Activated CD8-positive, alpha-beta memory T cell treated with anti-CD3 and anti-CD28 coated beads for 4 hours (primary cell): ENCODE measurements at places on chromosomes 3 and 15.

DNA sequence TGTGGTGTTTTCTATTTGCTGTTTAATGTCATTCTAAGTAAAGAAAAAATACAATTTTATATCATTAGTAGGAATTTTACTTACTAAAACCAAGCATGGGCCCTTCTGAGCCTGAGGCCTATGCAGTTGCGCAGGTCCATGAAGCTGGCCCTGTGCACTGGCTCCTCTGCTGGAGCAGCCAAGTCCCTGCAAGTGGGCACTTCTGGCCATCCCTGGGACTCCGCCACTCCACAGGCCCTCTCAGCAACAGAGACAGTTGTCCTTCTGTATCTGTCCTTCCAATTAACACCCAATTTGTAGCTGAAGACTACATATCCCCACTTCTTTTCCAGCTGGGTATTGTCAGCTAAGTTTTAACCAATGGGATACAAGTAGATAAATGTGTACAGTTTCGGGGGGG, 49.9 kb upstream of the RYK start:
- DNase-seq: no peak

- DNase-seq: no peak
These were observed 210.0 kb upstream of the NDN start for GRCh38 chr15:23897091-23897490.

GRCh38 chr15:90895571-90896117, 7.5 kb upstream of the MAN2A2 start:
- no peak for DNase-seq

DNA sequence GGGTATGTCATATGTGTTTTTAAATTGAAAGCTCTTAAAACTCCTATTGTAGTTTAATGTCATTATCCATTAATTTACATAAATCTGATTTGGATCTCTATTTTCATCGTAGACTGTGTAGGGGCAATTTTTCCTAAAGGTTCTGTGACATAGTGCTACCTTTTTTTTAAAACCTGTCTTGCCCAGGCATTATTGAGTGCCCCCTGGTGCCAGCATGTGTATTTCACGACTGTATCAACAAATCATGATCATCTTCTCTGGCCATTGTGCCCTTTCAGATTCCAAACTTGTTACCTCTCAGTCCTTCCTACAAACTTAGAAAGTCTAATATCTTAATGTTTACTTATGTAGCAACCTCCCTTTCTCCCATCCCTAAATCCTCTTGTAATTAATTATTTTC, 97.2 kb upstream of the FLNB start:
- DNase-seq: no peak

- no peak for DNase-seq
These were observed 168.4 kb upstream of the CCDC54 start for GRCh38 chr3:107208796-107209195.

GRCh38 chr15:75371486-75371885, 3.1 kb upstream of the MAN2C1 start:
- no peak for DNase-seq

DNA sequence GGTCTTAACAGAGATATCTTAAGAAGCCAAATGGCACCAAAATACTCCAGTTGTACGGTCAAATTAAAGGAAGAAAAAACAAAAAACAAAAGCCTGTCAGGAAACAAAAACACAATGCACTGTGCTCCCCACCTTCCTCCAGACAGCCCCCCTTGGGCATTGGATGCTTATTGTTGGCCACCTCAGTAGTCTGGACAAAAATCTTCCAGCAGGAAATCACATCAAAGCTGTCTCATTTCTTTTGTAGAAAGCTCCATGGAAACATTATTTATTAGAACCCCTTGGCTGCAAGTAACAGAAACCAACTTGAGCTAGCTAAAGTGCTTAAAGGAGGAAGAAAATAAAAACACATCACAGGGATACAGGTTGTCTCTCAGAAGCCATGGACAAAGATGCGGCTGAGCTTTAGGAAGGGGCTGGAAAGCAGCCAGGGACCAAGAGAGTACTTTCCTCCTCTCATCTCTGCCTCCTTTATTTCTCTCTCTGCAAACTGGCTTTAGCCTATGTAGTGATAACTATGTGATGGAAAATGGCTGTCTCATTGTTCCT, 651.5 kb upstream of the ADAMTS9 start:
- DNase-seq: no peak

DNA sequence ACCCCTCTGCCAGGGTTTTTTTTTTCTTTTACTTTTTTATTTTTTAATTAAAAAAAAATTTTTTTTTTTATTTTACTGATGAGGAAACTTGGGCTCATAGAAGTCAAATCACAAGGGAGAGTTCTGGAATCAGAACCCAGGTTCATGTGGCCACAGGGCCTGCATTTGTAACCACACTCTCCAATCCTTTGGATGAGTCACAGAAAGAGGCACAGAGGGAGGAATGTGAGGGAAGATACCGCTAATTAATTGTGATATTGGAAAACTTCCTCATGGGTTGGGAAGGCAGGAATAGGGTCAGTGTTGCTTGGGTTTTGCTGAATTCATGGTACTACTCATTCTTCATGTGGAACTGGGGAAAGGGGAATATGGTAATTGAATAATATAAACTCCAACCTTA, 132.9 kb upstream of the SLC6A11 start:
- DNase-seq: no peak

GRCh38 chr15:62779036-62779770, 263.3 kb upstream of the TPM1 start:
- DNase-seq: no peak

GRCh38 chr3:40985195-40985594, 214.1 kb upstream of the CTNNB1 start:
- no peak for DNase-seq

DNA sequence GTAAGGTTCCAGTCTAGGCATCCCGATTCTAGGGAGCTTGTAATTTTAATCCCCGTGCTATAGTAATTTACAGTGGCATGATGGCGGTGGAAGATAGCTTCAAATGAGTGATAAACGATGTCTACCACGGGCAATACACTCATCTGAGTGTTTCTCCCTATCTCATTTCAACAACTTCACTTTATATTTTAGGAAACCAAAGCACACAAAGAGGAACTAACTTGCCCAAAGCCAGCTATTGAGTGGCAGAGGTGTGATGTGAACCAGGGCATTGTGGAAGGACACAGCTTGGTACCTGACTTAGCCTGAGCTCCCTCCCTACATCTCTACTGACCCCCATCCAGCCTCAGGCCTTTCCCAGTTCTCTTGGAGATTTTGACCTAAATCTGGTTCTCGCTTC, 16.9 kb upstream of the FILIP1L start:
- no peak for DNase-seq

DNA sequence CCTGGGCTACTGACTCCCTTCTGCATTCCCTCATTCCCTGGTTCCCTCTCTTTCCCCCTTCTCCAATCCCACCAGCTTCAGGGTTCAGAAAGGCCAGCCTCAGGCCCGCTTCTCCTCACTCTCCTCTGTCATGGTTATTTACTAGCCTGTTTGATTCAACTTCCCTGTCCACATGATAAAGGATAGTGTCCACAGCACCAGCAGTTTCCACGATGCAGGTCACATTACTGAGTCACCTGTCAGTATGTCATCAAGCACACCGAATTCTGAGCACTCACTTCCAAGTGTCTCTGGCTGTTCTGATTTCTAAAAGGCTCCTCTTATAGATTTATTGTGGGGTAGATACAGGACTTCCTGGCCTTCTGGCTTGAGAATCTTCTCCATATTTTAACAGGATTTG, 96.6 kb upstream of the CTNNB1 start:
- no peak for DNase-seq

DNA sequence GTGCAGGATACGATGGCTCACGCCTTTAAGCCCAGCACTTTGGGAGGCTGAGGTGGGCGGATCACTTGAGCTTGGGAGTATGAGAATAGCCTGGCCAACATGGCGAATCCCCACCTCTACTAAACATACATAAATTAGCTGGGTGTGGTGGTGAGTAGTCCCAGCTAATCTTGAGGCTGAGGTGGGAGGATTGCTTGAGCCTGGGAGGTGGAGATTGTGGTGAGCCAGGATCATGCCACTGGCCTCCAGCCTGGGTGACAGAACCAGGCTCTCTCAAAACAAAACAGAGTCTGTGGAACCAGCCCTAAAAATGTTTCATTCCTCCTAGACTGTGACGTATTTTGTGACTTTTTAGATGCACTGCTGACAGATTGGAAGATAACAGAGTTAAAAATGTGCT, 34.3 kb upstream of the RAD51 start:
- DNase-seq: no peak

GRCh38 chr15:62920682-62921502, 121.7 kb upstream of the TPM1 start:
- DNase-seq: no peak

DNA sequence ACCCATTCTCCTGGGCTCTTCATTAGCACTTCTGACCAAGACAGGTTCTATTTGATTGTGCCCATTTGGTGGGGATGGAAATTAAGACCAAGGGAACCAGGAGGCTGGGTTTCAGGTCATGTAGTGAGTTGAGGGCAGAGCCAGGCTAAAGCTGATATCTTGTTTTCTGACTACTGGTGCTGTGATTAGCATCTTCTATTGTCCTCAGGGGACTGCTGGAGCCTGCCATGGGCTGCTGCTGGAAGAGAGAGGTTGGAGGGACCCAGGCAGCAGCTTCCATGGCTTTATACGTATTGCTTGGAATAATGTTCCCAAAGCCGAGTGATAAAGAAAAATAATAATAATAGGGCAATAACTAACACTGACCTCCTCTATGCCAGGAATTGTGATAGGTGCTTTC, 211.4 kb upstream of the ROPN1 start:
- DNase-seq: no peak

DNA sequence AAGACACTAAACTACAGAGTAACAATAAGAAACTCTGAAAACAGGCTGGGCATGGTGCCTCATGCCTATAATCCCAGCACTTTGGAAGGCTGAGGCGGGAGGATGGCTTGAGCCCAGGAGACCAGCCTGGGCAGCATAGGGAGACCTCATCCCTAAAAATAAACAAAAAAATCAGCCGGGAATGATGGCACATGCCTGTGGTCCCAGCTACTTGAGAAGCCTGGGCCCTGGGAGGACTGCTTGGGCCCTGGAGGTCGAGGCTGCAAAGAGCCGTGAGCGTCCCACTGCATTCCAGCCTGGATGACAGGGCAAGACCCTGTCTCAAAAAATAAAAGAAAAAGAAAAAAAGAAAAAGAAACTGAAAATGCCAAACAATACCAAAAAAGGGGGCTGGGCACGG, 55.4 kb downstream of the TMCC1 start:
- no peak for DNase-seq

DNA sequence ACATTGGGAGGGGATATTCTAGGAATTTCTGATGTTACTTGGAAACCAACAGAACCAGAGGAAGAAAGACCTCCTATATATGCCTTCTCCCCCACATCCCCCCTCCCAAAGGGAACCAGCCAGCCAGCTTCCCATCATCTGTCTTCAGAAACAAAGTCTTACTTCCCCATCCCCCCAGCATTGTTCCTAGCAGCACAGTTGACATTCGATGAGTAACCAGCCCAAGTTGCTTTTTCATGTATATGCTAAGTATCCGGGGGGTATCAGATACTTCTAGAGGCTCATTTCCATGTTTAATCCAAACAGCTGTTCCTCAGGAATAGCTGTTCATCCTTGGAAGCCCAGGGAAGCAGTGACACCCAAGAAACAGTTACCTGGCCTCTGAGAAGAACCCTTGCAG, 16.0 kb downstream of the RMDN3 start:
- DNase-seq: no peak

GRCh38 chr15:20658024-20658423, 116.4 kb upstream of the GOLGA6L6 start:
- DNase-seq: no peak

DNA sequence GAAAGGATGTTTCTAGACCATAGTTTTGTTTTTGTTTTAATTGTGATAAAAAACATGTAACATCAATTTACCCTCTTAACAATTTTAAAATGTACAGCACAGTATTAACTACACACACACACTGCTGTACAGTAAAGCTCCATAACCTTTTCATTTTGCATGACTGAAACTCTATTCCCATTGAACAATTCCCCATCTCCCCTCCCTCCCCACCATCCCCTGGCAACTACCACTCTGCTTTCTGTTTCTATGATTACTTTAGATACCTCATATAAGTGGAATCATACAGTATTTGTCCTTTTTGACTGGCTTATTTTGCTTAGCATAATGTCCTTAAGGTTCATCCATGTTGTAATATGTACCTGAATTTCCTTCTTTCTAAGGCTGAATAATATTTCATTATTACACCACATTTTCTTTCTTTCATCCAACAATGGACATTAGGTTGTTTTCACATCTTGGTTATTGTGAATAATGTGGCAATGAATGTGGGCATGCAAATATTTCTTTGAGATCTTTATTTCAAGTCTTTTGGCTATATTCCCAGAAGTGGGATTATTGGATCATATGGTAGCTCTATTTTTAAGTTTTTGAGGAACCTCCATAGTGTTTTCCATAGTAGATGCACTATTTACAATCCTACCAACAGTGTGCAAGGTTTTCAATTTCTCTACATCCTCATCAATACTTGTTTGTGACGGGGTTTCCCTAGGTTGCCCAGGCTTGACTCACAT, 10.7 kb downstream of the CHST14 start:
- no peak for DNase-seq

DNA sequence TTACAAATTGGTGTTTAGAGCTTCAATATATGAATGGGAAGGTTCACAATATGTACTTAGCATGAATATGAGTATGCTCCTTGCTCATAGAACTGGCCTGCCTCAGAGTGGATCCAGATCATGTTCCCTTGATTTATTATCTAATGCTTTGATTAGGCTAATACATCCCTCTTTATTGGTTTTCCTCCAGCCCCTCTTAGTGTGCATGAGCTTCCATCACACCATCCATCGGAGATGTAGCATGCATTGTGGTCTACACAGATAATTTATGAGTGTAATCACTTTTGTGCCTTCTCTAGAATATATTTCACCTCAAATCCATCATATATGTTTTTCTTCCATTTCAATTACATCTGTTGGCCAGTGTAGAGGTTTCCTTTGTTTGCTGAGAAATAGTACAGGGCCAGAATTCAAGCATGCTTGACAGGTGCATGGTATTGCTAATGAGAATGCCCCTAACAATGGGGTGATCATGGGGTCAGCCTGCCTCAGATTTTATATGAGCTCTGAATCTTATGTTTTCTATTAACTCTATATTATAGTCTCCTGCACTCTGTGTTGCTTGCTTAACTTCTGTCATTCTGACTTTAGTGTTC, 786.4 kb upstream of the ARPP21 start:
- no peak for DNase-seq

DNA sequence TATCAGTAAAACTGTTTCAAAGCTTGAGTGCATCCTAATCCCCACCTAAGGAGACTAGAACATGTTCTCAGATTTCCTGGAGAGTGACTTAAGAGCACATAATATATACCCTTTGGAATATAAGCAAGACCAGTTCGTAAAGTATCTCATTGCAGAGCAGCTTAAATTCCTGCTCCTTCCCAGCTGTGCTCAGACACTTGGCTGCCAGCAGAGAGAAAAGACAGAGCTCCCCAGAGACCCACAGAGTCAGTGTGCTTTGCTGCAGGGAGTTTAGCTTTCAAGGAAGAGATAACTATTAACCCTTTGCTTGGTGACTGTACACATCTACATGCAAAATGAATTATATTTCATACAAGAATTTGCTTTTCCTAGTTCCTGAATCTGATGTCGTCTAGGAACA, 338.1 kb upstream of the ARHGEF26 start:
- no peak for DNase-seq
